ENCODE measurements at places on chromosomes 7 and 10.

- H3K4me1 ChIP-seq: no peaks in the 10 kb centered on the region
- no peaks in the 10 kb centered on the region for H3K27me3 ChIP-seq
- no peak for DNase-seq
- H3K27ac ChIP-seq: no peak overlapping the region
Measured at GRCh38 chr10:29237786-29238185, 51.1 kb upstream of the LYZL1 start.

DNA sequence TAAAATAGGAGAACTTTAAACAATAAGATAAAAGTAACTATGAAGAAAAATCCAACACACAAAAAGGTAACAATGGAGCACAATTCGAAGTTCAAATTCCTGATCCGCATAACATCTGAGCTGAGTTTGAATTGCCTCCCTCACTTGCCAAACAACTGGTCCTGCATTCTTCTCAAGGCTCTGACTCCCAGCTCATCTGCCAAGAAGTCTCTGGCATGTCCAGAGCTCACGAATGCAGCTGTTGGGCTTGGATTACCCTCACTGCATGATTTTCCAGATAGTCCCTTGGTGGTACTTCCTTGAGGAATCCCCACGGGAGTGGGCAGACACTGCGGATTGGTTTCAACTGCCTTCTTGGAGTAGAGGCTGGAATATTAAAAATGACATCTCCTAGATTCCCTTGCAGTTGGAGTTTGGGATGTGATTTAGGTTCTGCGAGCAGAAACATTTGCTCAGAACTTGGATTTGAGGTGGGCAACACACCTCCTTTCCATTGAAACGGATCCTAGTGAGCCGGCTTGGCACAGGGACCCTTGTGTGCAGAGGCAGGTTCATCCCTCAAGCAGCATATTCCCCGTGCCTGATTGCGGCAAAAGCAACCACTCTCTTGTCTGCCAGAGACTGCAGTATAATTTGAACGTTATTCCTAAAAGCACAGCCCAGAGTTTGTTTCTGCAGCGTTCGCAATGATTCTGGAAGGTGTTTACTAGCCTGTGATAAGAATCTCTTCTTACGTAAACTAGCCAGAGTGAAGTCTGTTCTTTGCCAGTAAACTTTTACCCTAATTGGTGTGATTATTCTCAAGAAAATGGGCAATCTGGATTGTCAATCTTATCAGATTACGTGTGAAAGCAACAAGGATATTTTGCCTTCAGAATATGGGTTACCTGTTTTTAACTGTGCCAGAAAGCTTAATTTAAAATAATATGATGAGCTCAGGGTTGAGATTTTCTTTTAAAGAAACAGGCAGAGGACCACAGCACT lies 23.4 kb upstream of the PRKCQ start:
- no peak overlapping the region for H3K4me3 ChIP-seq
- no peak overlapping the region for H3K27ac ChIP-seq
- peaks cover 51% of the 10 kb centered on the region for H3K36me3 ChIP-seq
- no peak for DNase-seq
- H3K27me3 ChIP-seq: no peaks in the 10 kb centered on the region

GRCh38 chr10:60369547-60369930 lies 20.1 kb downstream of the ANK3 start:
- H3K4me3 ChIP-seq: no peak overlapping the region
- no peak overlapping the region for H3K27ac ChIP-seq
- no peaks in the 10 kb centered on the region for H3K4me1 ChIP-seq
- H3K36me3 ChIP-seq: no peaks in the 10 kb centered on the region

DNA sequence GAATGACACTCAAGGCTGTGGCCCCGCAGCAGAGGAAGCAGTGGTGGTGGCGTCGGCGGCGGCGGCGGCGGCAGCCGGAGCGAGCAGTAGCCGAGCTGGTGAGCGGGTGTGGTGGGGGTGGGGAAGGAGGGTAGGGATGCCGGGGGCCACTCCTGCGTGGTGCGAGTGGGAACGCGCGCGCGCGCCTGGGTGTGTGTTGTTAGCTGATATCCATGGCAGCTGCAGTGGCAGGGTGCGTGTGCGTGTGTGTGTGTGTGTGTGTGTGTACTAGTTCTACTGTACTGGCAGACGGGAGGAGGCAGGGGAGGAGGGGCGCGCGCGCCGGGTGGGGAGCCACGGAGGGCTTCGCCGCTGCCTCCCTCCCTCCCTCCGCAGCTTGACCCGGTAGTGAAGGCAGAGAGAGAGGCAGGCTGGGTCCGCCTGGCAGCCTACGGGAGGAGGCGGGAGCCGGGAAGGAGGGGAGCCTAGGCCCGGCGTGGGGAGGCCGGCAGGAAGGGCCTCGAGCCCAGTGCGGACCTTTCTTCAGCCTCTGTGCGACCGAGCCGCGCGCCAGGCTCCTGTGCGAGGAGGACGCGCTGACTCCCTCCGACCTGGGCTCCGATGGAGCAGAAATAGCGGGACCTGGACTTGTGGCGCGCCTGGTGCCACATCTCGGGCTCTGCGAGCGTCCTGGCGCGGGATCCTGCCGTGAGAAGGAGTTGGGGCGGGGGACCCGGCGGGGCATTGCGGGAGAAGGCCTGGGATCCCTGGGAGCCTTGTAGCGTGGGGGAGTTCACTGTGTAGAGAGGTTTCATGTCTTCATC lies at the start of gene MAGI2:
MAGI2 (minus strand) TSS at position 110 of the 803 bp plus-strand sequence. CDS start 347 bp downstream, outside the sequence.
- H3K27ac ChIP-seq: no peak within 1 kb of the TSS
- H3K4me1 ChIP-seq: no peaks in the 10 kb centered on the region
- H3K36me3 ChIP-seq: no peaks in the 10 kb centered on the region
- H3K4me3 ChIP-seq: peak within 1 kb of the TSS; percentile 30
- DNase-seq: no peak

DNA sequence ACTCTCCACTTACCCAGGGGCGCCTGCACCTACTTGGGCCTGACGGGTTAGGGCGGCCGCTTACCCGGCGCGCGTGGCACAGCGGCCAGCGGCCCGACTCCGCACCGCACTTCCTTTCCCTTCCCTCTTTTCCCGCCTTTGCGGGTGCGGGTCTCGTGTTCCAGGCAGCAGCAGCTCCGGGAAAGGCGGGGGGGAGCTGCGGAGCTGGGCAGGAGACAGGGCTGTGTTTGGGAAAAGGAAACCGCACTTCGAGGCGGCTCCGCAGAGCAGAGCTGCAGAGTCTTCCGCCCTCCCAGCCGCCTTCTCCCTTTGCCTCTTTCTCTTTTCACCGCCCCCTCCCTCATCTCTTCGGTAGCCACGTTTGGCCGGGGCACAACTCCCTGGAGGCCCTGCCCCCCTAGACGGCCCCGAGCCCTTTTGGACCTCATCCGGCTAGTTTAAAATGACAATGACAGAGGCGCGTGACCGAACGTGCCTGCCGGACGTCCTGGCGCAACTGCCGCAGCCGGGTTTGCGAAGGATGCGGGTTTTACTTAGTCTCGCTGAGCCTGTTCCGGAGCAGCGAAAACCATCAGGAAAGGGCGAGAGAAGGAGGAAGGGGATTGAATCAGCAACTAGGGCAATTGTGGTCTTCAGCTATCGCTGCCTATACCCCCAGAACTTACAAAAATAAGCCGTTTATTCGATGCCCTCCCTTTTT lies 7.9 kb upstream of the PAX2 start:
- H3K27ac ChIP-seq: no peak overlapping the region
- no peaks in the 10 kb centered on the region for H3K36me3 ChIP-seq
- peak overlapping the region; percentile 48 for H3K4me3 ChIP-seq
- H3K4me1 ChIP-seq: peaks cover 8% of the 10 kb centered on the region
- peaks cover 91% of the 10 kb centered on the region for H3K27me3 ChIP-seq
- no peak for DNase-seq

DNA sequence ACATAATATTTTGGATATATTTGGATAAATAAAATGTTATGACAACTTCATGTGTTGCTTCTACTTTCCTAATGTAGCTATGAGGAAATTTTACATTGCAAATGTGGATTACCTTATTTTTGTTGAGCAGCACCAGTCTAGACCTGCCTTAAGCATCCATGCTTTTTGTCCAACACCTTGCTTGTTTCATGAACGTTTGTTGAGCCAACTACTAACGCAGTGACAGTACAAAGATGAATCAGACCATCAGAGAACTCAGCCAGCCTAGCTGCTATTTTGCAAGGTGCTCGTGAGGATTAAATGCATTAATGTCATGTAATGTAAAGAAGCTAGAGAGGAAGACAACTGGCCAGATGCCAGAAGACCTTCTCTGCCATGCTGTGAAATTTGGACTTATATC lies 1.1 kb upstream of the ZC3HAV1L start:
- peak overlapping the region; percentile 43 for H3K4me3 ChIP-seq
- no peak overlapping the region for H3K27ac ChIP-seq
- DNase-seq: no peak
- H3K27me3 ChIP-seq: no peaks in the 10 kb centered on the region
- H3K36me3 ChIP-seq: peaks cover 23% of the 10 kb centered on the region

DNA sequence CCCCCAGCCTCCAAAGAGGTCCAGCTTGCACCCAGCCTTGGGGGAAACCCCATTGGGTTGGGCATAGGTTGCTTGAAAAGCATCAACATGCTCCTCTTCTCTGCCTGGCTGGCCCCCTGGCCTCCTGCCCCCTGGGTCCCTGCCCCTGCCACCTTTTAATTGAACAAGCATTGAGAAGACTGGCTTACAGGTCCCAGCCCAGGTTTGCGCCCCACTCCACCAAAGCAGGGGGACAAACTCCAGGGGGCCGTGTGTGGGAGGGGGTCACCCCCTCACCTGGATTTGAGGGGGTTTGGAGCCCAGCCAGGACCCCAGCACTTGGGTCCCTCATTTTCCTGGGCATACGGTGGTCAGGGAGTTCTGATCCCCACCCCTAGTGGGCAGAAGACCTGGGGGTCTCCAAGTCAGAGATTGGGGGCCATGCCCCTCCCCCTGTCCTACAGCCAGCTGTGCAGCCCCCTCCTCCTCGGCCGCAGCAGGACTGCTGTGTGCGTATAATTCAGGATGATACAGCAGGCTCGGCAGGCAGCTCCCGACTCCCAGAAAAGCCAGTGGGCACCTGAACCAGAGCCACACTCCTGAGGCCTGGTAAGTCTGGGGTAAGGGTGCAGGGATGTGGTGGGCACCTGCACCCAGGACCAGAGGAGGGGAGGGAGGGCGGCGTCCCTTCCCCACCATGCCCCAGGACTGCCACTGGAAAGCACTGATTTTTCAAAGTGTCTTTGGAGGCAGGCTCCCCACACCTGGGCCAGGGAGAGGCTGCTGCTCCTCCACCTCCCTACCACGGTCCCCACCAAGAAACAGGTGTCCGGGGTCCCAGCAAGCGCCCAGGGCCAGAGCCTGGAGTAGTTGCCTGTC lies 1.7 kb downstream of the ELFN1 start:
- H3K4me3 ChIP-seq: no peak overlapping the region
- no peak overlapping the region for H3K27ac ChIP-seq
- no peaks in the 10 kb centered on the region for H3K36me3 ChIP-seq
- no peaks in the 10 kb centered on the region for H3K4me1 ChIP-seq
- no peak for DNase-seq

DNA sequence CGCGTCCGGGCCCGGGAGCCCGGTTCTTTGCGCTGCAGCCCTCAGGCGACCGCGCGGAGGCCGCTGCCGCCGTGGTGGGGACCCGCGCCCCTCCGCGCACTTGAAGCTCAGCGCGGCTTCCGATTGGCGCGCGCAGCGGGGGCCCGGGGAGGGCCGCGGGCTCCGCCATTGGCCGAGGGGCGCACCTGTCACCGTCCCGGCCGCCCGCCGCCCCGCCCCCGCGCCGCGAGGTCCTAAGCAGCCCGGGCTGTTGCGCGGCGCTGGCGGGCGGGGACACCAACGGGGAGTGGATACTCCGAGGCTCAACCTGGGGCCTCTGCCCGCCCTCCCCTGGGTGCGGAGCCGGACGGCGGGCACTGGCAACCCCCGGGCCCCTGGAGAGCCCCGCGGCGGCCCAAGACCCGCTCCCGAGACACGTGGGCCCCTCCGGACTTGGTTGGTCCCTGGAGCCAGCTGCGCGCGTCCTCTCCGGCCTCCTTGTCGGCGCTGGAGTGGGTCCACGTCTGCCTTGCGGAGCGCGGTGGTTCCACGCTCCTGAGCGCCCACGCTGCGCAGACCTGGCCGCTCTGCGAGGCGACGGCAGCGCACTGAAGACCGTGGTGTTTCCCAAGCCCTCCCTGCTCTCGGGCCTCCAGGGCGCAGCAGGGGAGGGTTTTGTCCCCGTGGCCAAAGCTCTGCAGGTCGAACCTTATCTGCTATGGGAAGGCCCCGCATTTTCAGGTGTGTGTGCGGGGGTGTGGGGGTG lies at the start of gene MNX1:
MNX1 (minus strand) TSS at position 76 of the 745 bp plus-strand sequence. CDS start 313 bp downstream, outside the sequence.
- H3K4me3 ChIP-seq: peak within 1 kb of the TSS; percentile 37
- peak; percentile 30 for DNase-seq
- H3K36me3 ChIP-seq: no peaks in the 10 kb centered on the region
- H3K27ac ChIP-seq: peak within 1 kb of the TSS; percentile 51

- no peak overlapping the region for H3K4me3 ChIP-seq
- no peaks in the 10 kb centered on the region for H3K36me3 ChIP-seq
- no peaks in the 10 kb centered on the region for H3K4me1 ChIP-seq
- DNase-seq: no peak
- no peak overlapping the region for H3K27ac ChIP-seq
Measured at GRCh38 chr7:34130558-34131295, 225.4 kb downstream of the BMPER start.

- no peak overlapping the region for H3K4me3 ChIP-seq
- H3K27ac ChIP-seq: no peak overlapping the region
- no peaks in the 10 kb centered on the region for H3K27me3 ChIP-seq
- H3K4me1 ChIP-seq: no peaks in the 10 kb centered on the region
- no peak for DNase-seq
- H3K36me3 ChIP-seq: no peaks in the 10 kb centered on the region
Measured at GRCh38 chr7:78197447-78197846, 398.9 kb downstream of the PHTF2 start.

All from activated T-helper 1 cell treated with anti-CD3 and anti-CD28 coated beads, Interleukin-12 subunit alpha, Interleukin-12 subunit beta, Interleukin-2, Interleukin-4 antibody, amounts not matched to agents 30 ng/mL and 10 ng/mL and 1 ng/mL, durations not matched to agents 14 hours and 24 hours and 36 hours (primary cell).